Neural progenitor cell (in vitro differentiated cells): ENCODE measurements at places on chromosomes 12 and 14. TPM values are rescaled to one million over a fixed set of nuclear protein-coding genes. Genes with fewer than 3 reads are reported as not detected.

KCNK13 gene
- not detected in 2 replicates for total RNA-seq

HOXC12 gene
- not detected in 2 replicates for total RNA-seq

TPPP2 gene
- not detected in 2 replicates for total RNA-seq

STAT2 gene
- total RNA-seq: 86.4 and 105 TPM in 2 replicates

KRT71 gene
- not detected in 2 replicates for total RNA-seq

ASCL1 gene
- total RNA-seq: 0.21 TPM in 1 of 2 replicates, not detected in the other

WDR20 gene
- total RNA-seq: 18.2 and 22.4 TPM in 2 replicates

DNA sequence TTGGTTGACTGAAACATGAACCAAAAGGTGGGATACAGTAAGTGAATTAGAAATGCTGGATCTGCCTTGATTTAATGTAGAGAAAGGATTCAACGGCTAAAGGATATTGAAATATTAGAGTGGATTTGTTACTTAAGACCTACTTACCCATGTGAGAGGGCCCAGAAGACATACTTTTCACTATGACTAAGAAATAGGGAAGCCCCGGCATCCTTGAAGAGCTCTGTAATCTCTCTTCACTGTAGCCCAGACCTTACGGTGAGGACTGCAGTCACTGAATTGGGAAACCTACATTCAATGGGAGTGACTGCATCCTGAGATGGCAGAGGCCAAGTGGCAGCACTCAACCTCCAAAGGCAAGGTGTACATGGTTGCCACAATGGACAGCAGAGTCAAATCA lies 52.5 kb downstream of the KANSL2 start:
- DNase-seq: no peak
- H3K4me1 ChIP-seq: peaks cover 13% of the 10 kb centered on the region
- no peak overlapping the region for H3K27ac ChIP-seq
- no peaks in the 10 kb centered on the region for H3K36me3 ChIP-seq
- no peaks in the 10 kb centered on the region for H3K27me3 ChIP-seq

- no peak for DNase-seq
- H3K27me3 ChIP-seq: peaks cover 8% of the 10 kb centered on the region
- no peaks in the 10 kb centered on the region for H3K36me3 ChIP-seq
- H3K27ac ChIP-seq: no peak overlapping the region
Observed at GRCh38 chr14:103854017-103854808, 6.8 kb upstream of the PPP1R13B start.

DNA sequence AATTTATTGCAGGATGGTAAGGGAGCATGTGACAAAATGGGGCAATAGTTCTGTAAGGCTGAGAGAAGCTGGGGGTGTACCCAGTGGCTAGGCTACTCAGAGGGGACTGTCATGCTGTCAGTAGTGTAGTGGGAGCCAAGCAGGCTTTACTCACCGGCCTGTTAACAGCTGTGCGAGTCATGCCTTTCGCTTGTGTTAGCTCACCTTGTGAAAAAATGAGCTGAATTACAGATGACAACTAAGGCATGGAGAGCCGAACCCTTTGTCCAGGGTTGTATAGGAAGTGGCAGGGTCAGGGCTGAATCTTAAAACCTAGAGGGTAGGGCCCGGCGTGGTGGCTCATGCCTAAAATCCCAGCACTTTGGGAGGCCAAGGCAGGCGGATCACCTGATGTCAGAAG lies 37.9 kb downstream of the SH2B3 start:
- no peaks in the 10 kb centered on the region for H3K27me3 ChIP-seq
- no peaks in the 10 kb centered on the region for H3K4me1 ChIP-seq
- H3K4me3 ChIP-seq: no peak overlapping the region

- no peak overlapping the region for H3K4me3 ChIP-seq
- H3K27me3 ChIP-seq: no peaks in the 10 kb centered on the region
- no peak for DNase-seq
- no peak overlapping the region for H3K27ac ChIP-seq
- no peaks in the 10 kb centered on the region for H3K4me1 ChIP-seq
Observed at GRCh38 chr14:75409316-75410205, 18.3 kb upstream of the JDP2 start.

DNA sequence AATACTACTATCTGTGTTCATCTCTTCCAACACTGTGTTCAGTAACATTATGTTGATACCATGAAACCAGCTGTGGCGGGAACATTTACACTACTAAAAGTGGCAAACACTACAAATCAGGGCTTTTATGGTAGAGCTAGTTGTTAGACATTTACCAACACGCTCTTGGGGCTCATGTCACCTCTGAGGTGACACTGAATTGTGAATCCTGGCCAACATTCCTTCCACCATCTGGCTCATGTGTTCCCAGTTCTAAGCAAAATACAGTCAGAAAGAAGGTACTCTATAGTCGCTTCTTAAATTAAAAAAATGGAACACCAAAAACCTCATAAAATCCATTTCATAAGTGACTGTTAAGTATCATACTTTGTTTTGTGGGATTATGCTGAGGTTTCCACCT lies 436.6 kb downstream of the FUT8 start:
- peaks cover 31% of the 10 kb centered on the region for H3K27me3 ChIP-seq
- no peak overlapping the region for H3K27ac ChIP-seq
- H3K36me3 ChIP-seq: no peaks in the 10 kb centered on the region
- H3K4me3 ChIP-seq: no peak overlapping the region
- DNase-seq: no peak
- peaks cover 21% of the 10 kb centered on the region for H3K4me1 ChIP-seq

DNA sequence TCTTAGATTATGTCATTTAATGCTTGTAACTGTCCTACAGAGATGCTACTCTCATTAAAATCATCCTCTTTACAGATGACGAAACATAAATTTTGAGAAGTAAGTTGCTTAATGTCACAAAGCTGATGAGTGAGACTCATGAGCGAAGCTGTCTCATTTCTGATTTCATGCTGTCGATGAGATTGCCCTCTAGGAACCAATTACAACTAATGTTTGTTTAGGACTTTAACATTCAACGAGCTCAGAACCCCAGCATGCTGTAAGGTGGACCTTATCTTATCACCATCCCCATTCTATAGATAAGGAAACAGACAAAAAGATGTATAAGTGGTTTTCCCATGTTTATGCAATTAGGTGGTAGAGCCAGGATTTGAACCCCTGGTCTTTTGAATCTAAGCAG lies 23.1 kb downstream of the BHLHE41 start:
- H3K27me3 ChIP-seq: no peaks in the 10 kb centered on the region
- no peak overlapping the region for H3K27ac ChIP-seq
- H3K4me3 ChIP-seq: no peak overlapping the region
- no peaks in the 10 kb centered on the region for H3K36me3 ChIP-seq
- no peak for DNase-seq
- H3K4me1 ChIP-seq: no peaks in the 10 kb centered on the region

DNA sequence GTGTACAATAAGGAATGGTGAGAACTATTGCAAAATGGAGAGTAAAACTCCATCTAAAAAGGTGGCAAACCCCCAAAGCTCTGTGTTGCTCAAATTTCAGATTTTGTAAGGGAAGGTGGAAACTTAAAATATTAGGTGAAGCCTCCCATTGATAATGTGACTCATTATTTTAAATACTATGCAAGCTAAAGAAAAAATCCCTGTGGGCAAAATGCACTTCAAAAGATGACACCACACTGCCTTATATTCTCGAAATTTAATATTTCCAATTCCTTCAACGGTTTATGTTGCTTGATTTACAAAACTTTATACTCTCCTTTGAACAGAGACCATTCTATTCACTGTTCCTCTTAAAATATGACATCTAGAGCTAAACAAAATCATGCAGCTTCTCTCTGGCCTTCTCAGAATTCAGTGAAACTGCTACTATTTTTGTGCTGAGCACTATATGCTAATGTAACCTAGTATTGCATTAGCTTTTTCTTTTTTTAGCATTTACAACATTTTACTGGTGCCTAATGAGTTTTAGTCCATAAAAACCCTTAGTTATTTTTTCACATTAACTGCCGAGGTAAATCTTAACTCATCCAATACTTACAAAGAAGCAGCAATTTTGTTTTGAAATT lies 297.7 kb downstream of the SYT1 start:
- DNase-seq: no peak
- no peaks in the 10 kb centered on the region for H3K27me3 ChIP-seq
- no peak overlapping the region for H3K27ac ChIP-seq

DNA sequence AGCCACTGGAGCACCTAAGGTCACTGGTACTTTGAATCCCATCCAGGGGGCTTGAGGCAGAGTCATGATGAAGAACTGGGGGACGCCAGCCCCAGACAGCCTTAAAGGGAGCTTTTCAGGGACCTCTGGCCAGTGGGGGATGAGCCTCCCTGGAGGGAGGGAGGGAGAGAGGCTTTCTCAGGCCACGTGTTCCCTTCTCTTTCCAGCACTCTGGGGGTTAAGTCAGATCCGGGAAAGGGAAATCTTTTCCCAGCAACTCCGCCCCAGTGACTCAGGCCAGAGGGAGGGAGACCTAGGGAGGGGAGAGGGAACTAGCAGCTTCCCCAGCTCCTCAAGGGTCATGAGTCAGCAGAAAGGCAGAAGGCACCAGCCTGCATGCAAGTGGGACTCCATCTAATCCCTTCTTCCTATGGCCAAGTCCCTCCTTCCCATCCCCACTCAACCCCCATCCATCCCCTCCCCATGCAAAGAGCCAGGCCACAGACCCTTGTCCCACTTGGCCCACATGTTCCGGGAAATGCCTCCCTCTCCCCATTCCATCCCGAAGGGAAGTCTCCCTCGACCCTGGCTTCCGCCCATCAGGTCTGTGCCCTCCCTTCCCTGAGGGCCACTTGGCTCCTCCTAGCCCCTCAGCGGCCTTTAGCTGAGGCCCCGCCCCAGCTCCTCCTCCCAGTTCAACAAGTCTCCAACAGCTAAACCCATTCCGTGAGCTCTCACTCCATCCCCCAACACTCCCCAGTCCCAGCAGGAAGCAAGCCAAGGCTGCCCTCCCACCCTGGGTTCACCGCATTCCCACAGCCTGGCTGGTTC lies 5.6 kb downstream of the TNFRSF1A start:
- no peaks in the 10 kb centered on the region for H3K27me3 ChIP-seq
- peak overlapping the region; percentile 92 for H3K27ac ChIP-seq
- H3K4me3 ChIP-seq: peak overlapping the region; percentile 37
- peaks cover 52% of the 10 kb centered on the region for H3K4me1 ChIP-seq
- DNase-seq: peak; percentile 96

DNA sequence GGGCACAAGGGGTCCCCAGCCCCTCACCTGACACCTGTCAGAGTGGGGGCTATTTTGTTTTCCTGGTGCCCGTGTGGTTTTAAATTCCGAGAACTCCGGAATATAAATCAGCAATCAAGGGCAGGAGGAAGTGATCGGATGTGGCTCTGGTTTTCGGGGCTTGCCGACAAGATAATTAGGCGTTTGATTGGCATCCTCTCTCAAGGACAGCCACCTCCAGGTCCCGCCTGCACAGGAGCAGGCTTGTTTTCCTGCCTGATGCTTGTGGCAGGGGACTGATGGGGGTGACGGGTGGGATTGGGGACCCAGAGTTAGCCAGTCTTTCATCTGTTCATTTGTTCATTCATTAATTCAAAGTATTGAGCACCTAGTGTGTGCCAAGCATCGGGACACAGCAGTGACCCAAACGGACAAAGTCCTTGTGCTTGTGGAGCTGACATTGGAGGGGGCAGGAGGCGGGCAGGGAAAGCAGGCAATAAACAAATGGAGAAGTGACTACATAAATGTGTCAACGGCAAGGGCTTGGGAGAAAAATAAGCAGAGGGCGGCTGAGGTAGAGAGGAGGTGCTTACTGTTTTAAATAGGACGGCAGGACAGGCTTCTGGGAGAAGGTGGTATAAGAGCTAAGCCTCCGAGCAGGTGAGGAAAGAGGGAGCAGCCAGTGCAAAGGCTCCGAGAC lies 166.5 kb downstream of the PHETA1 start:
- H3K27me3 ChIP-seq: no peaks in the 10 kb centered on the region
- DNase-seq: no peak
- no peak overlapping the region for H3K4me3 ChIP-seq
- H3K36me3 ChIP-seq: no peaks in the 10 kb centered on the region
- H3K27ac ChIP-seq: no peak overlapping the region

- H3K27me3 ChIP-seq: no peaks in the 10 kb centered on the region
- no peak overlapping the region for H3K27ac ChIP-seq
- H3K4me1 ChIP-seq: no peaks in the 10 kb centered on the region
- DNase-seq: no peak
- H3K4me3 ChIP-seq: no peak overlapping the region
Observed at GRCh38 chr14:78398216-78398615, 228.0 kb downstream of the NRXN3 start.

GRCh38 chr12:132512197-132513069 lies 22.5 kb downstream of the FBRSL1 start:
- no peak for DNase-seq
- H3K4me3 ChIP-seq: no peak overlapping the region
- no peak overlapping the region for H3K27ac ChIP-seq
- no peaks in the 10 kb centered on the region for H3K36me3 ChIP-seq

- no peaks in the 10 kb centered on the region for H3K27me3 ChIP-seq
- no peaks in the 10 kb centered on the region for H3K36me3 ChIP-seq
- DNase-seq: no peak
- H3K4me3 ChIP-seq: no peak overlapping the region
Observed at GRCh38 chr14:101110729-101111619, 207.5 kb upstream of the RTL1 start.

DNA sequence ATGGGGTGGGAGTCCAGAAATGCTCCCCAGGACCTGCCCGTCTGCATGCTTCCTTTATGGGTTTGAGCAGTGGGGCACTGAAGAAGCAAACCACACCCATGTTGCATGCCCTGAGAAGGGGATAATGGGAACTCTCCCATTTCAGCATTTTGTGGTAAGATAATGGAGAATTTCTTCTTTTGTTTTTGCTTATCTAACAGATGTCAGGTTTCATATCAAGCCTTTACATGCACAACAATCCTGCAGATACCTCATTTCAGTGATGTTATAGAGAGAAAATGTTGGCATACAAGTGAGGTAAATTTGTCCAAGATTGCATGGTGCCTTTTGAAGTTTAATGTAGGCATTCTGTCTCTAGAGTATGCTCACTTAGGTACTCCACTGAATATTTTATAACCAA lies 177.0 kb downstream of the ALX1 start:
- no peak overlapping the region for H3K27ac ChIP-seq
- no peak overlapping the region for H3K4me3 ChIP-seq
- H3K4me1 ChIP-seq: no peaks in the 10 kb centered on the region
